Endothelial cell of umbilical vein (primary cell): ENCODE measurements at places on chromosomes 16 and 17.

DNA sequence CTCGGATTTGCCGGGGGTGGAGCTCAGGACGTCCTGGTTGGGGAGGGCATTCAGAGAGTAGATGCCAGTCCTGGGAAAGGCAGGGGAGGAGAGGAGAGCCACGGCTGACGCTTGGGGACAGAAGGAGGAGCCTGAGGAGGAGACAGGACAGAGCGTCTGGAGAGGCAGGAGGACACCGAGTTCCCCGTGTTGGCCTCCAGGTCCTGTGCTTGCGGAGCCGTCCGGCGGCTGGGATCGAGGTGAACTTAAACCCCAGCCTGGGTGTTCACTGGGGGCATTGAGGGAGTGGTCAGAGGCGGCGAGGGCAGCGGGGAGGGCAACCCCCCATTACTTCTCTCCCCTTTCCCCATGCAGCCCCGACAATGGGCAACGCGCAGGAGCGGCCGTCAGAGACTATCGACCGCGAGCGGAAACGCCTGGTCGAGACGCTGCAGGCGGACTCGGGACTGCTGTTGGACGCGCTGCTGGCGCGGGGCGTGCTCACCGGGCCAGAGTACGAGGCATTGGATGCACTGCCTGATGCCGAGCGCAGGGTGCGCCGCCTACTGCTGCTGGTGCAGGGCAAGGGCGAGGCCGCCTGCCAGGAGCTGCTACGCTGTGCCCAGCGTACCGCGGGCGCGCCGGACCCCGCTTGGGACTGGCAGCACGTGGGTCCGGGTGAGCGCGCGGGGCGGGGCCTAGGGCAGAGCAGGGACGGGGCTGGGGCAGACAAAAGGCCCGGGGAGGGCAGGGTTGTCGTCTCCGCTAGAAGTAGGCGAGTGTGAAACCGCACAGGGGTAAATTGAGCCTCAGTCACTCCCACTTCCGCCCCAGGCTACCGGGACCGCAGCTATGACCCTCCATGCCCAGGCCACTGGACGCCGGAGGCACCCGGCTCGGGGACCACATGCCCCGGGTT is 3.7 kb downstream of the NOL3 start:
- H3K27me3 ChIP-seq: no peaks in the 10 kb centered on the region
- peaks cover 27% of the 10 kb centered on the region for H3K4me1 ChIP-seq
- H3K27ac ChIP-seq: peak overlapping the region; percentile 4
- peak; percentile 90 for DNase-seq
- H3K4me3 ChIP-seq: peak overlapping the region; percentile 32
- no peaks in the 10 kb centered on the region for H3K36me3 ChIP-seq

GRCh38 chr17:69858460-69858859 is 216.6 kb upstream of the KCNJ16 start:
- peaks cover 14% of the 10 kb centered on the region for H3K4me1 ChIP-seq
- DNase-seq: no peak
- no peaks in the 10 kb centered on the region for H3K36me3 ChIP-seq
- no peak overlapping the region for H3K27ac ChIP-seq

- H3K4me3 ChIP-seq: no peak overlapping the region
- no peak for DNase-seq
- no peak overlapping the region for H3K27ac ChIP-seq
- no peaks in the 10 kb centered on the region for H3K4me1 ChIP-seq
- peaks cover 28% of the 10 kb centered on the region for H3K27me3 ChIP-seq
- H3K36me3 ChIP-seq: no peaks in the 10 kb centered on the region
Observed at GRCh38 chr17:55426851-55427586, 5.4 kb upstream of the MMD start.

DNA sequence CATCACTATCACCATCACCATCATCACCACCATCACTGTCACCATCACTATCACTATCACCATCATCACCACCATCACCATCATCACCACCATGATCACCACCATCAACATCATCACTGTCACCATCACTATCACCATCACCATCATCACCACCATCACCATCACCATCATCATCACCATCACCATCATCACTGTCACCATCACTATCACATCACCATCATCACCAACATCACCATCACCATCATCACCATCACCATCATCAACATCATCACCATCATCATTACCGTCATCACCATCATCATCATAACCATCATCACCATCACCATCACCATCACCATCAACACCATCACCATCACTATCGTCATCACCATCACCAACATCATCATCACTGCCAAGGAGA is 273.8 kb downstream of the FOXL1 start:
- H3K27ac ChIP-seq: no peak overlapping the region
- H3K36me3 ChIP-seq: no peaks in the 10 kb centered on the region
- peaks cover 3% of the 10 kb centered on the region for H3K4me1 ChIP-seq
- no peak overlapping the region for H3K4me3 ChIP-seq
- DNase-seq: no peak

GRCh38 chr16:27267037-27267677 is 1.4 kb downstream of the NSMCE1 start:
- DNase-seq: no peak
- H3K27me3 ChIP-seq: no peaks in the 10 kb centered on the region
- H3K4me1 ChIP-seq: peaks cover 16% of the 10 kb centered on the region
- H3K27ac ChIP-seq: no peak overlapping the region

- H3K27ac ChIP-seq: no peak overlapping the region
- DNase-seq: no peak
- H3K4me3 ChIP-seq: no peak overlapping the region
- peaks cover 12% of the 10 kb centered on the region for H3K4me1 ChIP-seq
Observed at GRCh38 chr17:12094336-12094735, 73.7 kb downstream of the MAP2K4 start.

DNA sequence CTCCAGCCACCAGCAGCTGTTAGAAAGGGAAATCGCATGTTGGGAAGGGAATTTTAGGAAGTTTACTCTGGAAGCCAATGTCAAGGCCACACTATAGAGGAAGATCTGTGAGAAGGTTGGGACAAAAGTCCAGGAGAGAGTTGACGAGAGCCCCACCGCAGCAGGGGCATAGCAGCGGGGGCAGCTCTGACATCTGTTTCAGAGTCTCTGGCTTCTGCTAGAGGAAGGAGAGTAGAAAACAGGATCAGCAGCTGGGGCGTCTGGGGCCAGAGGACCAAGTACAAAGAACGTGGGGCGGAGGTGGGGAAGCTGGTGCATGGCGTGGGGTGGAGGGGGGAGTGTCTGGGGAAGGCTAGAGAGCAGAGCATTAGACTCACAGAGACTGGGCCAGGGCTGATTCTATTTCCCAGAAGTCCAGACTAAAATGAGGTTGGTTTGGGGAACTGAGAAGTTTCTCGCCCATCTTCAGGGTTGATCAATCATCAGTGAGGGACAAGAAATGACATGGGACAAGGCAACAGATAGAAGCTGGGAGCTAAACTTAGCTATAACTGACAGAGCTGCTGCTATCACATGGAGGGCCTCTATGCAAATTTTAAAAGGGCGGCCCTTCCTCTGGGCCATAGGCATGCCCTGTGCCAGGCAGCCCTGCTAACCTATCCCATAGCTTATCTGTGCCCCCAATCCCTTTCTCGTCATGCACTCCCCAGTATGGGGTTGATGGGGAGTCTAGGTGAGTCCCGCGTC is 1.2 kb downstream of the RABEP2 start:
- DNase-seq: no peak
- H3K4me3 ChIP-seq: no peak overlapping the region
- peaks cover 7% of the 10 kb centered on the region for H3K36me3 ChIP-seq
- no peaks in the 10 kb centered on the region for H3K4me1 ChIP-seq
- no peak overlapping the region for H3K27ac ChIP-seq
- no peaks in the 10 kb centered on the region for H3K27me3 ChIP-seq

DNA sequence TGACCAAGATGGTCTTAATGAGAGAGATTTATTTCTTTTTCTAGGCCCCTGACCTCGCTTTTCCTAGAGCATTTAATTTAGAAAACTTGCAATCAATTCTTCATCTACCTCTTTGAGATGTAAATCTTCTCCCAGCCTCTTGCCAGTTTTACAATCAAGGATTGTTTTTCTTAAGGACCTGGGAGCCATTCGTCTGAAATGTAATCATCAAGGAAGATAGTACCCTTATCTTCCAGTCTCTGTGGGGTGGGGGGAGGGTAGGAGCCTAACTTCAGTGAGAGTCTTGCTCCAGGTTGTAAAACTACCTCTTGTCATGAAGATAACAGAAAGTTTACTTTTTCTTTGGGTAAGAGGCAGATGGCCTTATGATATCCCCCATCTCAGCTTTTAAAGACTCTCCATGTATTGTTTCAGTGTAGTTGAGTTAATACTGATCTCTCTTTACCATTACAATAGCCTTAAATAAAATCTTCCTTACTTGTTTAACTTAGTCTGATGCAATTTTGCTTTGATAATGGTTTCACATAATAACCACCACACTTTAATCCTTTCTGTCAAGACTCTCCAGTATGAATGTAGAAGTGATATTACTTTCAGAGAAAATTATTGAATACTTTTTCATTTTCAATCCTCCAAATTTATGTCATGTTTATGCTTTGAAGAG is 110.2 kb upstream of the CPHXL start:
- no peaks in the 10 kb centered on the region for H3K36me3 ChIP-seq
- no peaks in the 10 kb centered on the region for H3K4me1 ChIP-seq
- no peak overlapping the region for H3K27ac ChIP-seq
- H3K4me3 ChIP-seq: no peak overlapping the region
- H3K27me3 ChIP-seq: no peaks in the 10 kb centered on the region

GRCh38 chr17:32596628-32597027 is 109.8 kb downstream of the CDK5R1 start:
- no peaks in the 10 kb centered on the region for H3K36me3 ChIP-seq
- no peak for DNase-seq
- no peaks in the 10 kb centered on the region for H3K4me1 ChIP-seq
- H3K4me3 ChIP-seq: no peak overlapping the region
- no peaks in the 10 kb centered on the region for H3K27me3 ChIP-seq

- H3K4me1 ChIP-seq: no peaks in the 10 kb centered on the region
- no peak overlapping the region for H3K4me3 ChIP-seq
- DNase-seq: no peak
Observed at GRCh38 chr16:68564382-68564985, 25.4 kb downstream of the ZFP90 start.

DNA sequence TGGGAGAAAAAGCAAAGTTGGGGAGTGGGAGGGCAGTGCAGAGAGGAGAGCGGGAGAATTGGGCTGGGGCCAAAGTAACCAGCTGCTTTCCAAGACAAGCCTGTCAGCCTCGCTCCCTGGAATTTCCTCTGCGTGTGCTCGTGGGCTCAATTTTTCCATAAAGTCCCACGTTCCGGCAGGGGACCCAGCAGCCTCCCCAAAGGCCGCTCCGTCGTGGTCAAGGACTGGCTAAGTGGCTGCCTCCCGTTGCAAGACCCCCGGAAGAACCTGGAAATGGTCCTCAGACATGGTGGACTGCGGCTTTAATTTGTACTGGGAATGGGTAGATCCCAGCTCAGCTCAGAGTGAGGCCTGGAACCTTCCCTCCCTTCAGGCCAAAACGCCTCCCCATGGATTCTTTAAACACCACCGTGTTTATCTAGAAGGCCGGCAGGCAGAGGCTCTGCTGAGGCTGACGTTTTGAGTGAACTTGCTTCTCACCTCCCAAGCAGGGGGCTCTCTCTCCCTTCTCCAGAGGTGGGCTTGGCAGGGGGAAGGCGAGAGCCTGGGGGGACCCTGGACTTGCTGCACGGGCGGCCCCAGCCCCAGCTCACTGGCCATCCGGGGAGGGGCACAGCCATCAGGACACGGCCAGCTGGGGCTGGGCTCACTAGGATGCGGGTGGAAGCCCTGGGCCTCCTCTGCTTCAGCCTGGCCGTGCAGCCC is 190.0 kb downstream of the C16orf95 start:
- peaks cover 1% of the 10 kb centered on the region for H3K27me3 ChIP-seq
- no peaks in the 10 kb centered on the region for H3K36me3 ChIP-seq
- H3K4me1 ChIP-seq: peaks cover 2% of the 10 kb centered on the region
- H3K27ac ChIP-seq: no peak overlapping the region
